Stimulated activated memory B cell treated with anti-CD40 and anti-IgM and Interleukin-4, amounts not matched to agents 10 μg/mL and 1 μg/mL and 100 μg/mL, for 72 hours (primary cell): ENCODE measurements at places on chromosomes 2 and 18.

DNA sequence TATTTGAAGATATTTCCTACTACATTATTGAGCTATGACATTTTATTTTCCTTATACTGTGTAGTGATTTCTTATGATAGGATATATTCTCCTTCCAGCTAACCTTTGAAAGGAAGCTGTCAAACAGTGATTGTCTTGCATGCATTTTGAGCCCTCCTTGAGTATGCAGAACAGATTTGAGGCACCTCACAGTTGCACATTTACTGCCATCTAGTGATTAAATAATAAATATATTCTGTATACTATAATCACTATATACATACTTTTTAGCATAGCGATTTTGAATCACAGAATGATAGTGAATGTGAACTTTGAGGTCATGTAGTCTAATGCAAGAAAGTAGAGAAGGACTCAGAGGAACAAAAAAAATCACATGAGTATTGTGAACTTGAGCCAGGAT is 268.4 kb upstream of the CDH19 start:
- no peak overlapping the region for H3K4me3 ChIP-seq
- no peaks in the 10 kb centered on the region for H3K36me3 ChIP-seq
- no peaks in the 10 kb centered on the region for H3K27me3 ChIP-seq
- H3K4me1 ChIP-seq, result no peaks in the 10 kb centered on the region

DNA sequence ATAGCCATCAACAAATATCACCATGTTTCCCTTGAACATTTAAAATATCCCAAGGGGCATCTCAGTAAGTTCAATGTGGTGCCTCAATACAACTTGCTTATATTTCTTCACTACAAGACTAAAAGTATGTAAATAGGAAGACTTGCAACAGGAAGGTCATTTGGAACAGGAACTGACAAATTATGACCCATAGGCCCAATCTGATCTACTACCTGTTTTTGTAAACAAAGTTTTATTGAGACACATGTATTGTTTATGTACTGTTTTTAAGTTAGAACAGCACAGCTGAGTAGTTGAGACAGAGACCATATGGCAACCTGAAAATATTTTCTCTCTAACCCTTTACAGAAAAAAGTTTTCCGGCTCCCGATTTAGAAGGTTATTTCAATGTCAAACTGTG is 154.8 kb upstream of the TFPI start:
- no peaks in the 10 kb centered on the region for H3K36me3 ChIP-seq
- H3K27me3 ChIP-seq, result no peaks in the 10 kb centered on the region
- H3K4me1 ChIP-seq, result no peaks in the 10 kb centered on the region
- no peak overlapping the region for H3K27ac ChIP-seq

DNA sequence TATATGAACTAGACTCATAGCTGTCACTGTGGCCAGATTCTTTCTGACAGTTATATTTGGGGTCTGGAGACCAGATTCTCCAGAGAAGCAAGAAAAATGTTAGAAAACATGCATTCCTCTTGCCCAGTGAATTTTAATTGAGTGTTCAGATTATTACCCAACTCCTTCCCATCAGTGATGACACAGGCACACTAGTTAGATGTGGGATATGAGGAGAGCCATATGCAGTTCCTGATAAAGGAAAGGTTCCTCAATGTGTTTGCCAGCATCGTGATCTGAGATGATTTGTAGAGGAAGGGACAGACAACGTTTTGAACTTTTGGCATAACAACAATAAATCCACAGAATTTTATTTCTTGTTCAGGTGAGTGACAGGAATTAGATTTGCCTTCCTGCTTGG is 308.6 kb downstream of the PIEZO2 start:
- H3K27ac ChIP-seq, result no peak overlapping the region
- H3K4me1 ChIP-seq, result no peaks in the 10 kb centered on the region
- peaks cover 20% of the 10 kb centered on the region for H3K27me3 ChIP-seq
- no peaks in the 10 kb centered on the region for H3K36me3 ChIP-seq
- H3K4me3 ChIP-seq, result no peak overlapping the region

GRCh38 chr18:22342625-22343024 is 75.1 kb downstream of the CTAGE1 start:
- no peak overlapping the region for H3K4me3 ChIP-seq
- no peak for ATAC-seq
- no peaks in the 10 kb centered on the region for H3K36me3 ChIP-seq
- no peak overlapping the region for H3K27ac ChIP-seq
- H3K4me1 ChIP-seq, result no peaks in the 10 kb centered on the region

GRCh38 chr2:181008407-181008806 is 28.0 kb downstream of the UBE2E3 start:
- H3K4me1 ChIP-seq, result peaks cover 34% of the 10 kb centered on the region
- H3K4me3 ChIP-seq, result no peak overlapping the region
- no peaks in the 10 kb centered on the region for H3K27me3 ChIP-seq
- no peak overlapping the region for H3K27ac ChIP-seq
- H3K36me3 ChIP-seq, result no peaks in the 10 kb centered on the region

GRCh38 chr2:198479065-198479464 is 674.7 kb downstream of the PLCL1 start:
- H3K36me3 ChIP-seq, result no peaks in the 10 kb centered on the region
- no peaks in the 10 kb centered on the region for H3K4me1 ChIP-seq
- no peak for ATAC-seq
- H3K27me3 ChIP-seq, result no peaks in the 10 kb centered on the region
- H3K27ac ChIP-seq, result no peak overlapping the region

- peaks cover 8% of the 10 kb centered on the region for H3K4me1 ChIP-seq
- H3K27ac ChIP-seq, result peak overlapping the region; percentile 36
- H3K27me3 ChIP-seq, result no peaks in the 10 kb centered on the region
Observed at GRCh38 chr2:232781765-232782164, 5.4 kb upstream of the KCNJ13 start.

GRCh38 chr2:98801921-98802321 is 71.0 kb upstream of the MGAT4A start:
- H3K4me1 ChIP-seq, result no peaks in the 10 kb centered on the region
- no peak overlapping the region for H3K27ac ChIP-seq
- no peaks in the 10 kb centered on the region for H3K27me3 ChIP-seq
- no peak for ATAC-seq
- no peak overlapping the region for H3K4me3 ChIP-seq

DNA sequence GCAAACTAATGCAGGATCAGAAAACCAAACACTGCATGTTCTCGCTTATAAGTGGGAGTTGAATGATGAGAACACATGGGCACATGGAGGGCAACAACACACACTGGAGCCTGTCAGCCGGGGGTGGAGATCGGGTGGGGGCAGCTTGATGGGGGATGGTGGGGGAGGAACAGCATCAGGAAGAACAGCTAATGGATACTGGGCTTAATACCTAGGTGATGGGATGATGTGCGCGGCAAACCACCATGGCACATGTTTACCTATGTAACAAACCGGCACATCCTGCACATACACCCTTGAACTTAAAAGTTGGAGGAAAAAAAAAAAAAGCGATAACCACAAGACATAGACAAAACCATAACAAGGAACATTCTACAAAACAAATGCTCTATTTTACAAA is 10.4 kb downstream of the CHMP3 start:
- H3K27ac ChIP-seq, result no peak overlapping the region
- H3K36me3 ChIP-seq, result peaks cover 25% of the 10 kb centered on the region
- H3K4me3 ChIP-seq, result no peak overlapping the region
- H3K27me3 ChIP-seq, result no peaks in the 10 kb centered on the region
- no peak for ATAC-seq
- peaks cover 8% of the 10 kb centered on the region for H3K4me1 ChIP-seq

- H3K36me3 ChIP-seq, result peaks cover 92% of the 10 kb centered on the region
- ATAC-seq, result no peak
- H3K27ac ChIP-seq, result peak overlapping the region; percentile 91
- H3K4me3 ChIP-seq, result peak overlapping the region; percentile 90
Observed at GRCh38 chr2:157438863-157439823, 4.7 kb downstream of the CYTIP start.

DNA sequence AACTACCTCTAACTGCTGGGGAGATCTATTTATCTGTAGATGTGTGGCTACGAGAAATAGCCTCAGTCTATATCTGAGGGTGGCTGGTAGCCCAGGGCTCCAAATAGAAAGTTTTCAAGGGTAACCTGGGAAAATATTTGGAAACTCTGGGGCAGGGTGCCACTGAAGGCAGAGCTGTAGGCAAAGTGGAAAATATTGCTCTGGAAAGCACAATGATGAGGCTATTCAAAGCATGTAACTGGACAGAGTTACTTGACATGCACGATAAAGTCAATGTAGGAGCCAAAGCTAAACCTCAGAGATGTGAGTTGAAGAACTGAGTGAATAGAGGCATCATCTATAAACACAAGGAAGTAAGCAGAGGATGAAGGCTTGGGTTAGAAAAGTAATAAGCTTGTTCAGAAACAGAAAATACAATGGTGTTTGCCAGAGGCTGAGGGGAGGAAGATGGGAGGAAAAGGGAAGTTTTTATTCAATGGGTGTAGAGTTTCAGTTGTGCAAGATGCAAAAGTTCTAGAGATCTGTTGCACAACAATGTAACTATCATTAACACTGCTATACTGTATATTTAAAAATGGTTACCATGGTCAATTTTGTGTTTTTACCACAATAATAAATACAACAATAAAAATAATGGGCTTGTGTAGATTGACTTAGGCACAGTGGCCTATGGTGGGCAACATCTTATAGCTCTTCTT is 171.6 kb downstream of the MBD2 start:
- no peak for ATAC-seq
- no peaks in the 10 kb centered on the region for H3K4me1 ChIP-seq
- H3K36me3 ChIP-seq, result no peaks in the 10 kb centered on the region
- H3K27me3 ChIP-seq, result peaks cover 9% of the 10 kb centered on the region
- no peak overlapping the region for H3K27ac ChIP-seq

- peaks cover 24% of the 10 kb centered on the region for H3K4me1 ChIP-seq
- H3K4me3 ChIP-seq, result no peak overlapping the region
- ATAC-seq, result peak; percentile 67
- H3K27ac ChIP-seq, result no peak overlapping the region
- H3K36me3 ChIP-seq, result peaks cover 30% of the 10 kb centered on the region
- no peaks in the 10 kb centered on the region for H3K27me3 ChIP-seq
Observed at GRCh38 chr18:63979409-63979920, 9.6 kb downstream of the SERPINB8 start.

DNA sequence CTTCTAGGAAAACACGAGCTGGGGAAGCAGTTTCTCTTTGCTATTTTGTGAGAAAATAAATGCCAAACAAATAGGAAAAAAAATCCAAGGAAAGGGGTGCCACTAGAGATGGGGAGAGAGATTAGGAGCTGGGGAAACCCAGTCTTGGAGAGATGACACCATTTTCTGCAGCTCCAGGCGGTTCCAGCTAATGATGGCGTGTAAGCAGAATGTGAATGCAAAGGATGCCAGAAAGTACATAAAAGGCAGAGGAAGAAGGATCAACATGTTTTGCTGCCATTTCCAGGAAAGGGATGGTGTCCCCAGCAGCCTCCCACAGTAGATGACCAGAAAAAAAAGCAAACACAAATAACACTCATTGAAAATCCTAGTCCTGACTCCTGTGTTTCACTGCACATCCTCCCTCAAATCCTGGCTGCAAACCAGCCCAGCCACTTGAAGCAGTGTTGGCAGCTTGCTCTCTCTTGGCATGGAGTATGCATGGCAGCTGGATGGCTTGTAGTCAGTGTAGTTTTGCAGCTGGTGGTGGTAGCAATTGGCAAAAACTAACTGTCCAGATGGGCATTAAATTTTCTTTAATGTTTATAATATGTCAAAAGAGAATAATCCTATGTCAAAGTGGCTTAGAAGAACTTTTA is 93.6 kb downstream of the FTCDNL1 start:
- no peak for ATAC-seq
- no peak overlapping the region for H3K27ac ChIP-seq
- no peaks in the 10 kb centered on the region for H3K36me3 ChIP-seq
- H3K4me1 ChIP-seq, result peaks cover 6% of the 10 kb centered on the region
- no peak overlapping the region for H3K4me3 ChIP-seq
- H3K27me3 ChIP-seq, result peaks cover 16% of the 10 kb centered on the region

GRCh38 chr2:118658596-118659198 is 188.8 kb downstream of the EN1 start:
- no peak overlapping the region for H3K27ac ChIP-seq
- H3K4me3 ChIP-seq, result no peak overlapping the region
- ATAC-seq, result no peak
- no peaks in the 10 kb centered on the region for H3K36me3 ChIP-seq
- H3K4me1 ChIP-seq, result no peaks in the 10 kb centered on the region
- H3K27me3 ChIP-seq, result no peaks in the 10 kb centered on the region

DNA sequence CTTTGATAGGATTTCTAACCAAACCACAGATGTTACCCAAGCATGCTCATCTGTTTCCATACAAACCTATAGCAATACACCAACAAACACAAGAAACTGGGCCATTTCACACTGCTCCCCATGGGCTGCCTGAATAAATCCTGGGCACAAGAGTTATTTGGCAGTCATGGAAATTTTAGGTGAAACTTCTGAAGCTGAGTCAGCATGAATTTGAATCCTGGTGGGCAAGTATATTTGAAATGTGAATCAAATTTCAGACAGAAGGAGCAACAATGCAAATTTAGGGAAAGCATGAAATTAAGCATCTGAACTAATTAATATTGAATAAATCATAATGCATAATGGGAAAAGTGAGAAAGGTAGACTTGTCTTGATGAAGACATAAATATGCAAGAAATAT is 15.9 kb upstream of the TRIM43 start:
- ATAC-seq, result no peak
- no peaks in the 10 kb centered on the region for H3K27me3 ChIP-seq
- H3K4me3 ChIP-seq, result no peak overlapping the region
- H3K36me3 ChIP-seq, result no peaks in the 10 kb centered on the region
- H3K4me1 ChIP-seq, result peaks cover 6% of the 10 kb centered on the region

DNA sequence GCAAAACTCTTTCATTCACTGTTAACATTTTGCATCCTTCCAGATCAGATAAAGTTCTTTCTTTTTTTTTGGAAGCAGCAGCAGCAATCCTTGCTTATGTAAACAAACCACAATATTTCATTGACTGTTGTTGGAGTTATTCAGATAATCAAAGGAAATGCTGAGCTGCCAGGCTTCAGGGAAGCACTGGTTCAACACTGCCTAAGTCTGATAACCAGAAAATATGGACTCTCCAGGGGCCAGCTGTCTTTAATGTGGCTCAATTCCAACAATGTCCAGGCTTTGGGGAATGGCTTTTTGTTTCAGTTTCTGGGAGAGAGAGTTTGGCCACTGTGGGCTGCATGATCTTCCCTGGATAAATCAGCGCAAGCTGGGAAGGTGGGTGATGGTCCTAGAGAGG is 354.3 kb downstream of the AKAIN1 start:
- no peaks in the 10 kb centered on the region for H3K27me3 ChIP-seq
- no peak for ATAC-seq
- H3K4me1 ChIP-seq, result no peaks in the 10 kb centered on the region
- H3K27ac ChIP-seq, result no peak overlapping the region
- no peak overlapping the region for H3K4me3 ChIP-seq
- no peaks in the 10 kb centered on the region for H3K36me3 ChIP-seq

GRCh38 chr2:101781791-101782426 is 84.4 kb downstream of the MAP4K4 start:
- peaks cover 6% of the 10 kb centered on the region for H3K36me3 ChIP-seq
- H3K27me3 ChIP-seq, result no peaks in the 10 kb centered on the region
- H3K27ac ChIP-seq, result peak overlapping the region; percentile 93
- peak overlapping the region; percentile 72 for H3K4me3 ChIP-seq
- ATAC-seq, result peak; percentile 80

GRCh38 chr2:239308661-239309397 is 92.0 kb downstream of the HDAC4 start:
- H3K36me3 ChIP-seq, result peaks cover 26% of the 10 kb centered on the region
- no peak for ATAC-seq
- no peak overlapping the region for H3K4me3 ChIP-seq
- H3K27me3 ChIP-seq, result peaks cover 9% of the 10 kb centered on the region
